ENCODE measurements at places on chromosomes 7 and 10.

GRCh38 chr10:130559547-130559880 is 423.3 kb downstream of the GLRX3 start:
- no peak overlapping the region for H3K4me3 ChIP-seq
- no peaks in the 10 kb centered on the region for H3K4me1 ChIP-seq
- no peak overlapping the region for H3K27ac ChIP-seq
- no peaks in the 10 kb centered on the region for H3K27me3 ChIP-seq
- H3K36me3 ChIP-seq = no peaks in the 10 kb centered on the region

- no peak for DNase-seq
- H3K27me3 ChIP-seq = no peaks in the 10 kb centered on the region
- H3K27ac ChIP-seq = no peak overlapping the region
Measured at GRCh38 chr7:44561962-44562621, 11.6 kb downstream of the DDX56 start.

- peaks cover 26% of the 10 kb centered on the region for H3K4me1 ChIP-seq
- H3K27me3 ChIP-seq = no peaks in the 10 kb centered on the region
- no peak for DNase-seq
- no peak overlapping the region for H3K27ac ChIP-seq
Measured at GRCh38 chr10:12539350-12540164, 190.2 kb downstream of the CAMK1D start.

DNA sequence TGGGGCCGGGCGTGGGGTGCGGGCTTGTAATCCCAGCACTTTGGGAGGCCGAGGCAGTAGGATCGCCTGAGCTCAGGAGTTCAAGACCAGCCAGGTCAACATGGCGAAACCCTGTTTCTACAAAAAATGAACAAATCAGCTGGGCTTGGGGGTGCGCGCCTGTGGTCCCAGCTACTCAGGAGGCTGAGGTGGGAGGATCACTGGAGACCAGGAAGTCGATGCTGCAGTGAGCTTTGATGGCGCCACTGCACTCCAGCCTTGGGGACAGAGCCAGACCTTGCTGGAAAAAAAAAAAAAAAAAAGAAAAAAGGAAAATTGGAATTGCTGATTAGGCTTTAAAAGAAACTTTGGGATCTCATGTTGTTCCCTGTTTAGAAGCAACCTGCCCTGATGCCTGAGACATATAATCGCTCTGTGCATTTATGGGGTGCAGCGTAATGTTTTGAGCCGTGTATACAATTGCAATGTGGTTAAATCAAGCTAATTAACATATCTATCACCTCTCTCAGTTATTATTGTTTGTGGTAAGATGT is 851 bp downstream of the AKR1E2 start:
- H3K4me1 ChIP-seq = peaks cover 10% of the 10 kb centered on the region
- peak overlapping the region; percentile 61 for H3K4me3 ChIP-seq
- no peaks in the 10 kb centered on the region for H3K27me3 ChIP-seq
- no peaks in the 10 kb centered on the region for H3K36me3 ChIP-seq
- peak overlapping the region; percentile 43 for H3K27ac ChIP-seq

DNA sequence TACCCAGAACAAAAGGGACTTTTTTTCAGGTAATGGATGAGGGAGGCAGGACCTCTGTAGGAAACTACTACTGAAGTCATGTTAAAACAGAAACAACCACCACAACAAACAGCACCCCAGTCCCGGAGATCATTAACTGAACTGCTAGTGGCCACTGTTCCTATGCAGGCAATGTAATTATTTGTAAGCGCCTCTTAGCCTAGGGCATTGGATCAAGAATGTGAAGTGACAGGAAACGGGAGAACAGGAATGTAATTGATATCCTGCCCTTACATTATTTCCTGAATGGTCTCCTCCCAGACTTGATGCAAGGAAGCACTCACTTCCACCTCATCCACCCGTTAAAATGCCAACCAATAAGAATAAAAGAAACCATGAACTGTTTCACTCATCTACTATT is 16.7 kb upstream of the GAD2 start:
- H3K4me3 ChIP-seq = no peak overlapping the region
- H3K36me3 ChIP-seq = no peaks in the 10 kb centered on the region
- peaks cover 2% of the 10 kb centered on the region for H3K4me1 ChIP-seq
- no peak for DNase-seq
- H3K27me3 ChIP-seq = no peaks in the 10 kb centered on the region
- no peak overlapping the region for H3K27ac ChIP-seq

DNA sequence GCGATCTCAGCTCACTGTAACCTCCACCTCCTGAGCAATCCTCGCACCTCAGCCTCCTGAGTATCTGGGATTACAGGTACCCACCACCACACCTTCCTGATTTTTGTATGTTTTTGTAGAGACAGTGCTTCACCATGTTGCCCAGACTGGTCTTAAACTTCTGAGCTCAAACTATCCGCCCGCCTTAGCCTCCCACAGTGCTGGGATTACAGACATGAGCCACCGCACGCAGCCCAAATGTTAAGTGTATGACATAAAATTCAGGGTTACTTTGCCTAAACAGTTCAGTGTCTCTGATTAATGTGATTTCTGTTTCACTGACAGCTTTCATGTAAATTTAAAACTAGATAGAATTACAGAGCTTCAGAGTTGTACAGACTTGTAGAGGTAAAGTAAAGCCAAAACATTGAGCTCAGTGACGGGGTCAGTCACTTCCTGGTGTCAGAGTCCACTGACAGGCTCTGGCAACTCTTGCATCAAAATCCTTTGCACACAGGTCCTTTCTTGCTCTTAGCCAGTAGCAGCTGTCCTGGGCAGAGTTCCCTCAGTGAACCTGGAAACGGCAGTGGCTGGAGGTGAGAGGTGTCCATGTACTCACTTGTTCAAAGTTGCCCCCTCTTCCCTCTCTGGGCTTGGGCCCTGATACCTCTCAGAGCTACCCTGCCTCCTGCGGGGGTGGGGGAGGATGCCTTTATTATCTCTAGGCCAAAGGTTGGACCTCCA is 33.7 kb downstream of the MGMT start:
- H3K36me3 ChIP-seq = peaks cover 48% of the 10 kb centered on the region
- H3K4me3 ChIP-seq = no peak overlapping the region
- H3K27ac ChIP-seq = no peak overlapping the region
- no peaks in the 10 kb centered on the region for H3K27me3 ChIP-seq
- peaks cover 17% of the 10 kb centered on the region for H3K4me1 ChIP-seq
- DNase-seq = no peak
